Stimulated activated CD4-positive, alpha-beta T cell treated with anti-CD3 and anti-CD28 coated beads, Interleukin-1b, Interleukin-23, amount 100 ng/mL, for 4 hours (primary cell): ENCODE measurements at places on chromosomes 3 and 15.

- DNase-seq = peak; percentile 15
These were observed 90.8 kb downstream of the CRTC3 start for GRCh38 chr15:90620379-90621067.

DNA sequence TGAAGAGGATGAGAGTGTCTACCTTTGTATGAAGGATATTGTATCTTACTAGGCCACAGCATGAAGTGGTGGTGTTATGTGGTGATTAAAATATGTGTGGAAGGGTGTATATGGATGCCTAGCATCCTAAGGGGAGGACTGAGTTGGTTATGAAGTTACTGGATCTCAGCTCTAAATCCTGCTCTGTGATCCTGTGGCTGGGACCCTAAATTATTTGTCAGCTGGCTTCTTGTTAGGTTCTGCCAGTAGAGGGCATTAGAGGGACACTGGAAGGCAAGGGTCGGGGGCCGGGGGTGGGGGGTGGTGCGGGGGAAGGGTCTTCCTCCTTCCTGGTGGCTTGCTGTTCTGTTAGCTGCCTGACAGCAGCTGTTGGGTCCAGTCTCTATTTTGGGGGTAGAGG, 34.9 kb downstream of the MORF4L1 start:
- DNase-seq = no peak

- no peak for DNase-seq
These were observed 87.2 kb upstream of the PEX5L start for GRCh38 chr3:180123928-180124327.

DNA sequence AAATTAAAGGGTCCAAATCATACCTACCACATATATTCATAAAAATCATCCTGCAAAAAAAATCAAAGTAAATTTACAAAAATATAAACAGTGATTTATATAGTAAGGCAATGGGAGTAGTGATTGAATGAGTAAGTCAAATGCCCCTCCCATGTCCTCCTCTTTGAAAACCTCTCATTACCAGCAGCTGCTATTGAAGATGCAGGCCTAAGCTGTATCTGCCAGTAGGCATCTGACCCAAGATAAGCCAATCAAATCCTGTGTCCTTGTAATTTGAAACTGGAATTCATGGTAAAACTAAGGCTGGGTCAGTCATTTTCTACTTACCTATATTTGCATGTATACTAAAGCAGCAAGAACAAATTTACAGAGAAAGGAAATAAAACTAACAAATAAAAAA, 60.4 kb upstream of the POU1F1 start:
- no peak for DNase-seq

- DNase-seq = no peak
These were observed 128.7 kb upstream of the BNIP2 start for GRCh38 chr15:59817834-59818233.

GRCh38 chr3:55174747-55175146, 246.9 kb upstream of the LRTM1 start:
- no peak for DNase-seq

DNA sequence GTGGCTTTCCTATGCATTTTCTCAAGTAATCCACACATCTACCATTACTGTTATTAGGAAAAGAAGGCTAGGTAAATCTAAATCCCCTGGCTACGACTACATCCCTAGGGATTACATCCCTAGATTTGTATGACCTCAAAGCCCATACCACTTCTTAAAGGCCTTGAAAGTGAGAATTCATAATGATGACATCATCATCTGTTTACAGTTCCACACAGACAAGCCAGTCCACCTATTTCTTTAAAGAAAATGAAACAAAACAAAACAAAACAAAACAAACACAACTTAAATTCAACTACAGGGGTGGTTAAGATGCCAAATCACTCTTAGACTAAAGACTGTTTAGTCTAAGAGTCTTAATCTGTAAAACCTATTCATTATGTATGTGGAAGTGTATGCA, 5.7 kb downstream of the WDR72 start:
- DNase-seq = no peak

DNA sequence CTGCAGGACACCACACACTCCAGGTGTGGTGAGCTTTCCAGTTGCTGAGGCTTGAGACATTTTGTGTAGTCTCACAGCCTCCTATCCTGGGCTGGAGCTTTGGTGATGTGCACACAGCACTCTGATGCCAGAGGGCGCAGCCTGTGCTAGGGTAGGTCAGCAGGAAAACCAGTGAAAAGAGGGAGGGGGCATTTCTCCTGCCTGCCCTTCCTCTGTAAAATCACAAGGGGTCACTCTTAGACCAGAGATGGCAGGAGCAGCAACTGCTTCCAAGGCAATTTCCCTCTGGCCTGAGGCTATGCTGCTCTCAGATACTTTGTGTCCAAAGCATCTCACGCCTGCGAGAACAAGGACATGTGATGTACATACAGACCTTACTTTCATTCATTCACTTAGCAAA, 16.5 kb upstream of the MUSTN1 start:
- DNase-seq = peak; percentile 6

DNA sequence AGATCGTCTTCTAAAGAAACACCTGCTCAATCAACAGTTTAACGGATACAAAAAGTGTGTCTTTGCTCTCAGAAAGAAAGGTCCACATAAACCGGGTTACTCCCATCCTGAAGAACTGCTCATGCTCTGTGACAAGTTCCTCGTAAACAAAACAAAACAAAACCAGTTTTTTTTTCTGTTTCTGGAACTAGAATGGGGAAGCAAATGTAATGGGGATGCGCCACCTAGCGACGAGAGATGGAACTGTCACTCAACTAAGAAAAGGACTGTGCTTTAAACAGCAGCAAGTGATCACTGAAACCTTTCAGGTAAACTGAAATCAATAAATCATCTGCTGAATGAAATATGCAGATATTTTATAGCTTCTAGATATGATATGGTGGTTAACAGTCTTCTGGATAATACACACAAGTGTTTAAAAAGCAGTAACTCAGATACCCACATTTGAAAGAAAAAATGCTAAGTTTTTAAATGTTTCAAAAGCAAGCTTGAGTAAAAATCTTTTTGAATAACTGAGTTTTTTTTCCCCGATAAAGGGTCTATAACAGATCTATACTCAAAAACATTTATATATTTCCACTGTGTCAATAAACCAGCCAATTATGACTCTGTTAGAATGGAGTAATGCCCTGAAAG, 10.9 kb downstream of the TM2D3 start:
- peak; percentile 57 for DNase-seq

DNA sequence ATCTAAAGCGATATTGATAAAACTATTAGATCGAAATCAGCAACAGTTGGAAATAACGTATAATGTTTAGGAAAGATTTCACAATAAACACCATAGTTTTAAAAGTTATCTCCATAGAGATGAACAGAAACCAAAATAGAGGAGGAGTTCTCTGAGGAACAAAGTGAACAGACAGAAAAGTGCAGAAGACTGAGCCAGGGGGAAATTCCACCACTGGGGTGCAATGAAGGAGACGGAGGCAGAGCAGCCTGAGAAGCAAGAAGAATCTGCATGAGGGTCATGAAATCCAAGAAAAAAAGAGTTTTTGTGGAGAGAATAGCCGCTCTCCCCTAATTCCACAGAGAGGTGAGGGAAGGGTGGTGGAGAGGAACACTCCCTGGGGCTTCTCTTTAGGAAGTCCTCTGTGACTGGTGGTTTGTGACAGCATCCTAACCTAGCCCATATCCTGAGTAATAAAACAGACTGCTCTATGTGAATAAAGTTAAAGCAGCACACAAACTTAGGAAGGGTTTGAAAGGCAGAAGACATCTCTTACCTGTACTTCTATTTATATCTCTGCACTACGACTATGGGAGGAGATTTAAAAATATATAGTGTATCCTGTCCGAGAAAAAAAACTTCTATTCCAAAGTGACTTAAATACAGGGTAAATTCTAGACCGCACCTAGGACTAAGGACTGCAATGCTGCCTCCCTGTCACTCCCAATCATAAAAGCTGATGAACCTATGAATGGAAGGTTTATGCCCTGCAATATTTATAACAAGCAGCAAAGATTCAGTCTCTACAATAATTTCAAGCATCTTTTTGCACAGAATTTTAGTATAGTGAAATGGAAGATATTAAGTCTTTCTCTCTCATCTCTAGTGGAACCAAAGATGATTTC, 22.9 kb downstream of the ATP8B4 start:
- no peak for DNase-seq

DNA sequence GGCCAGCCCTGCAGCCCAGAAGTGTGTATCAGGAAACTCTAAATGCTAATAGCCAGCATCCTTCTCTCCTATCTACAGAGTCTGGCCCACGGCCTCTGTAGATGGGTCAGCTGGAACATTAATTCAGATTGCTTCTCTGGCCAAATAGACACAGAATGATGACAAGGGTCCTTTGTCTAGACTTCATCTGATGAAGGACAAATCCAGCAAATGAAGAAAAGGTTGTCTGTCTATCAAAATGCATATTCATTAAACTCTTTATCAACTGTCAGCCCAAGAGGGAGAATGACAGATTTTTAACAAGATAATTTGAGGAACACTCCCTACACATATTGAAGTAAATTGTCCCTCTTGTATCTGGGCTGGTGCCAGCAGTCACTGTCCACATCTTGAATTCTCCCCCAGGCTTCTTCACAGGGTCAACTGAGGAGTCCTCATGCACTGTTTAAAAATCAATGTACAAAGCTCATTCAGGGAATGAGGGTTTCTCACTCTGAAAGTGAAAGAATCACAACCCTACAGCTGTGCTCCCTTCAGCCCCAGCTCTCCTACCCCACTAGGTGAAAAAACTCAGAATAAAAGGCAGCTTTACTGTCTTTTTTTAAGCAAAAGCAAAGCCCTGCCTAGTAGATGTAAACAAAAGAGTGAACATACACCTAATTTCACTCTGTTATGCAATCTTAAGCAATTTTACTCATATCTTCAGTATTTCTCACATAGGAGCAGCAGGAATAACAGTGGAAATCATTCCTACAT, 507.7 kb downstream of the IGSF11 start:
- no peak for DNase-seq

- no peak for DNase-seq
These were observed 12.6 kb upstream of the GOLGA6L7 start for GRCh38 chr15:28861031-28861534.

DNA sequence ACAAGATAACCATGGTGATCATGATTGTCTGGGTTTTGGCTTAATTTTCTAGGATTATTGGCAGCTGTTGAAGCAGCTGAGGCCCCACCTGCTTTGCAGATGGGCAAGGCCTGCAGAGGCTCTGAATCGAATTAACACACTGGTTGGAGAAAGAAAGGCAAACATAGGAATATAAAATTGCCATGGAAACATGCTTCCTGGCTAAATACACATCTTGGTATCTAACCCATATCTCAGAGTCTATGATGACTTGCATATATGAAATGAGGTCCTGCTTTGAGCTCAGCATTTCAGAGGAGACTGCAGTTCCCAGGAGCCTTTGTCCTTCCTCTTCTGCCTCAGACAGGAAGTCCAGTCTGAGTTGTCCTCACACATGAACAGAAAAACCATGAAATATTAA, 24.3 kb upstream of the SV2B start:
- DNase-seq = no peak

- no peak for DNase-seq
These were observed 615.2 kb upstream of the NR2F2 start for GRCh38 chr15:95715116-95715903.

DNA sequence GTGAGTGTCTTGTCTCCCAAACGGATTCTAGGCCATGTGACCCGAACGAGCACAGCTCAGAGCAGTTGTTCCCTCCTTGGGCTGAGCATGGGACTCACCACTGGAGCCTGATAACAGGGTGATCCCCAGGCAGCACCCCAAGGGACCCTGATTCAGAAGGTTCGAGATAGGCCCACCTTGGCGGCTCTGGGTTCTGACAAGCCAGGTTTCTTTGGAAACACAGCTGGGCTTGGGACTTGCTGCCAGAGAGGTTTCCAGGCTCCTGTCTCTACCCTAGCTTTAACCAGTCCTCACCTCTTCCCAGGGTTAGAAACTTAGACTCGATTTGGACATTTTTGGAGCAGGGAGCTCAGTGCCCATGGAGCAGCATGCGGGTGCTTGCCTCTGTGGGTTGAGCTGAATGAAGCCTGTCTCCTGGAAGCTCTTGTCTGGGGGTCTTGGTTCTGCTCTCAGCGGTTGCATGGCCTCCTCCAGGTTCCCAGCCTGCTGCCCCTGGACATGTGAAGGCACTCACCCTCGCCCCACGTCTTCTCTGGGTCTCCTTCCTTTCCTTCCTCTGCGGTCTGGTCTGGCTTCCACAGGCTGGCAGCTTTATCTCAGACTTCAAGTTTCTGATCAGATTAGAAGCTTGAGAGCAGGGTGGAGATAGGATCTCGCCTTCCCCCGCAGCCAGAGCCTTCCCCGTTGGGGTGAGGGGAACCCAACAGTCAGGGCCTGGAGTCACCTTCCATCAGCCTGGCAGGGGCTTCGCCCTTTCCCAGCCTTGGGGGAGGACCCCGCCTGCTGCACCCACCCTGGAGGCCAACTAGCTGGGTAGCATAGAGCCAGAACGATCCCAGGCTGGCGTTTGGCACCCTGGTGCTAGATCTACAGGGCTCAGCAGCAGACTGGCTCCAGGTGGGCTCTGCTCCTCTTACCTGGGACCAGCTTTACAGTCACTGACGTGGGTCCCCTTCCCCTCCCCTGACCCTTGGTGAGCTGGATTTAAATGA, 21.0 kb downstream of the PAQR5 start:
- no peak for DNase-seq

- DNase-seq = no peak
These were observed 21.7 kb downstream of the ZNF385D start for GRCh38 chr3:21729331-21729730.

DNA sequence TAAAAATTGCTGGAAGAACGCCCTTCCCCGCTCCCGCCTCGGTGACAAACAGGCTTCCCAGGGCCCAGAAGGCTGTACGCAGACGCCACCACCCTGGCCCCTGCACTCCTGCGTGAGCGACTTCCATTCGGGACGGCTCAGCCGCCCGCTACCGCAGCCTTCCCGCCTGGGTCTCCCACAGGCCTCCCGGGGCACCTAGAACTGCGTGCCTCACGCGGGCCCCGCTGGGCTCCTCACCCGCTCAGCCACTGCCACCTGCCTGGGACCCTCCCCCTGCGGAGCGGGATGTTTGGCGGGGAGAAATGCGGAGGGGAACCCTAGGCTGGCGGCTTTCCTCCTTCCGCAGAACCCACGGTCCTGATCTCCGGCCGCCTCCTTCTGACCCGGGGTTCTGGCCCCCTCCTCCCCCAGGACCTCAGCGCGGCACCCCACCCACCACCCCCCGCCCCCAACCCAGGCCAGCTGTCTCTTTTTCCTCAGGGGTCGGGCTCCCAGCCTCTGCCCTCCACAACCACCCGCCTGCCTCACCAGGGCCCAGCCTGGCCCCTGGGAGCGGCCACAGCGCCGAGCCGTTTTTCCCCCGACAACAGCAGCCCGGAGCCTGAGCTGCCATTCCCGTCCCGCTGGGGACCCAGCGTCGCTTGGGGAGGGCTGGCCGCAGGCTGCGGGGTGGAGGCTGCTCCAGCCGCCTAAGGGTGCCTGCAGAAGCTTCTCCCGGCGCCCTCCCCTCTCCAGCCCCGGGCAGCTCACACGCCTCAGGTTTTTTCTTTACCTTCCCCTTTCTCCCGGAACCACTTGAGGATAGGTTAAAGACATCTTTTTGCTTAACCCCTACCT, 27.6 kb upstream of the RAB7A start:
- DNase-seq = no peak
